ENCODE measurements at places on chromosomes 5 and 9.

- no peak for DNase-seq
Observed at GRCh38 chr5:87125766-87126165, 141.9 kb upstream of the RASA1 start.

- no peak for DNase-seq
Observed at GRCh38 chr9:83469722-83470121, 68.5 kb downstream of the FRMD3 start.

GRCh38 chr9:2093920-2094597 is 78.9 kb downstream of the SMARCA2 start:
- peak; percentile 1 for DNase-seq

DNA sequence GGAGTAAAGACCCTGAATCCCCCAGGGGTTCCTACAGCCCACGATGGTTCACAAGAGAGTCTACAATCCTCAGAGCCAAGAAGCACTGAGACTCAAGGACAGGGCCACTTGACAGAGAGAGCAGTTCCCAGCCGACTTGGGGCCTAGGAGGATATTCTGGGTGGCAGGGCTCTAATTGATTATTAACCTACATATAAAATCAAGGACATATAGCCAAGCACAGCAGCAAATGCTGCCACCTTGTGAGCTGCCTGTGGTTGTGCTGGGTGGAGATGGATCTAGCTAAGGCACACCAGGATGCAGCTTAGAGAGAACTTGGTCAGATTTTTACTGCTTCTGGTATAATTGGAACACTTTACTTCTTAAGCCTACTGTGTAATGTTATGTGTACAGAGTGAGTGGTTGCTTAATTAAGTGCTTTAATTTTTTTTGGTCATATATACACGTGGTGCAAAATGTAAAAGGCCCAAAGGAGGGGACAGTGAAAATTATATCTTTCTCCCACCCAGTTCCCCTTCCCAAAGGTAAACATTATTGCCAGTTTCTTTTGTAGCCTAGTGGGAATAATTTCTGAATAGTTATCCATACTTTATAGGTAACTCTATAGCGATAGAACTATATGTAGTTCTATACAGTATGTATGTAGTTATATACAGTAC is 78.8 kb downstream of the F2RL2 start:
- DNase-seq, result peak; percentile 62

- DNase-seq, result peak; percentile 31
Observed at GRCh38 chr5:5342784-5343183, 79.7 kb upstream of the ICE1 start.

- no peak for DNase-seq
Observed at GRCh38 chr9:112914524-112914923, 23.8 kb upstream of the SLC46A2 start.

DNA sequence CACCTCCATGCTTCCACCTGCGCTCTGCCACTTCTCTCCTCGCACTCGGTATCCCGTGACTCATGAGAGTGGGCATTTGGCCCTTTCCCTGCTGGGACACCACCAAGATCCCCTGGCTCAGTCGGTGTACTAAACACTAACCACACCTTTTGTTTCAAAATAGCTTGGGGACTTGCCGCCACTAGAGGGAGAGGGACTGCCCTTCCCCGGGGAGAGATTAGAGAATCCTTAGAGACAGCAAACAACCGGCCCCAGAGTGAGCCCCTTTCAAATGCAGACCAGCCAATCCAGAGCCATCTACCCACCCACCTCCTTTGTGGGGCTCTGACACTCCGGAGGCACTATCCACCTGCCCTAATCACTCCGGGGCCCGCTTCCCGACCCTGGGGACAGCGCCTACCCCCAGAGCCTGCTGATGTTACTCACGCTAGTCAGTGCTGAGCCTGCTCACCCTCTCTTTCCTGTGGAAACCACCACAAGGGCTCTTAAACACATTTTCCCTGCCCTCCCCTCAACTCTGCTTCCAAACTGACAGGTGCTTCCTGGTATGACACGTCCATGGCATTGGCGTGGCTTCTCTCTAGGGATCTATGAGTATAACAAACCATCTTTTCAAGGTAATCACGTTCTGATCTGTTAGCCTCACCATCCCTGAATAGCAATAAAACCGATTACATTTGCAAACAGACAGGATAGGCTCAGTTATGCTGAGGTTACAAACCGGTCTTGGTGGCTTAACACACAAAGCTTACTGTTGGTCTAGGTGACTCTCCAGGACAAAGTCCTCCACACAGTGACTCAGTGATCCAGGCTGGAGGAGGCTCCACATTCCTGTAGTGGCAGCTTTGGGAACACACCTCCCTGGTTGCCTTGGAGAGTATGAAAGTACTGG is 180.1 kb upstream of the MVB12B start:
- peak; percentile 58 for DNase-seq

DNA sequence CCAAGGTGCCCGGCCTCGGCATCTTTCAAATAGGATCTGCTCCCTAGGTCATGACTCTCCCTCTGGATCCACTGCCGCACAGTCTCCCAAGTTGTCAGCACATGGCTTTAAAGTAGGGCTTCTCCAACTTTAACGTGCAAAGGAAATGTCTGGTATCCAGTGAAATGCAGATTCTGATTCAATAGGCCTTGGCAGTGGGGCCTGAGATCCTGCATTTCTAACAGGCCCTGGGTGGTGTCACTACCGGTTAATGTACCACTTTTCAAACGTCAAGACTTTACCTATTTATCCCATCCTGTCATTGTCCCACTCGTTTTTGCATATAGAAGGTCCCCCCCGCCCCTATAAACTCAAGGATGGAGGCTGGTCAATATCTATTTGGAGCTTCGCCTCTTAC is 137.6 kb upstream of the ZNF618 start:
- peak; percentile 20 for DNase-seq

All from RWPE1 (cell line).